ENCODE measurements at places on chromosomes 7 and 10.

GRCh38 chr10:62188021-62188616 is 80.5 kb downstream of the RTKN2 start:
- no peak for DNase-seq

- no peak for DNase-seq
Observed at GRCh38 chr7:156549636-156550035, 90.9 kb upstream of the RNF32 start.

GRCh38 chr7:136687693-136688322 is 180.6 kb upstream of the CHRM2 start:
- no peak for DNase-seq

DNA sequence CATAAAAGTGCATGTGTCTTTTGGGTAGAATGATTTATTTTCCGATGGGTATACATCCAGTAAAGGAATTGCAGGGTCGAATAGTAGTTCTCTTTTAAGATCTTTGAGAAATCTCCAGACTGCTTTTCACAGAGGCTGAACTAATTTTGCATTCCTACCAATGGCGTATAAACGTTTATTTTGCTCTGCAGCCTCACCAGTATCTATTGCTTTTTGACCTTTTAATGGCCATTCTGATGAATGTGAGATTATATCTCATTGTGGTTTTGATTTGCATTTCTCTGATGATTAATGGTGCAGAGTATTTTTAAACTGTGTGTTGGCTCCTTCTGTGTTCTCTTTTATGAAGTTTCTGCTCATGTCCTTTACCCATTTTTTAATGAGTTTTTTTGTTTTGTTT is 1020.1 kb downstream of the NXPH1 start:
- DNase-seq, result no peak

DNA sequence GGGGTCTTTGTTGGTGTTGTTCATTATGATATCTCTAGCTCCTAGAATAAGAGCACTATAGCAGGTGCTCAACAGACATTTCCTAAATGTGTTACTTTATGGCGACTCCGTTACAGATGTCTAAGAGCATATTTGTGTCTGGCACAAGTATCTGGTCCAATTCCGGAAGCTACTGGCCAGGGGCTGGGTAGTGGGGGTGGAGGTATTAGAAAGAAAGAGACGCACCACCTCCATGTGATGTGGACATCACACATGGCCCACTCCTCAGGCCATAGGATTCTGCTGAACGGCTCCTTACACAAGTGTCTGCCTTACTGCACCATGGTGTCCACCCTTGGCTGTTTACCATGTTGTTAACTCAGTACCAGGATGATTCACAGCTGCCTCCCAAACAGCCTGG is 296.8 kb upstream of the MKI67 start:
- no peak for DNase-seq

- DNase-seq, result no peak
Observed at GRCh38 chr7:95601316-95601715, 5.0 kb upstream of the PDK4 start.

DNA sequence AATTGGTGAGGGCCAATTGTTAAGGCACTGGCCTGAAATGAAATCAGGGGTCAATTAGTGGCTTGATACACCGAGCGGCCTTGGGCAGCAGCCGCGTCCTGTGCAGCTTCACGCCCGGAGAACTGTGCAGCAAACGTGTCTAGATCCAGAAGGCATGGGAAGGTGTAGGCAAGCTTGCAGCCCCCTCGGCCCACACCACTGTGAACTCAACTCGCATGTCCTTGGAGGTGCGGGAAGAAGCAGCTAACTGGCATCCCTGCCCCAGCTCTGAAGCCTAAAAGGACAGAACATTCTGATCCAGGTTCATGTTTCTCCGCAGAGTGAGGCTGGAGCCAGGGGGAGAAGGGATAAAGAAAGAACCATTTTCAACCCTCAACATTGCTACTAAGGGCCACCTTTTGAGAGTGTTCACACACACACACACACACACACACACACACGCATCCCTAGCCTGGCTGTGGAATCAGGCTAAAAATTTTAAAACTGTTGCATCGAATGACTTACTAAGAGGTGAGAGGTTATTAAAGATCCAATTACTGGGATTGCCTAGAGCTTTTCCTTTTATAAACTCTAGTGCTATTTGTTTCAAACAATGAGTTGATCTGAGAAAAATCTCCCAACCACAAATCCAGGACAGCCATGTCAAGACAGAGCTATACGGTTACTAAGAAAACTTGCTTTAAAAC is 104.0 kb downstream of the PARP12 start:
- no peak for DNase-seq

GRCh38 chr10:88205842-88206446 is 342.5 kb downstream of the PTEN start:
- DNase-seq, result no peak

DNA sequence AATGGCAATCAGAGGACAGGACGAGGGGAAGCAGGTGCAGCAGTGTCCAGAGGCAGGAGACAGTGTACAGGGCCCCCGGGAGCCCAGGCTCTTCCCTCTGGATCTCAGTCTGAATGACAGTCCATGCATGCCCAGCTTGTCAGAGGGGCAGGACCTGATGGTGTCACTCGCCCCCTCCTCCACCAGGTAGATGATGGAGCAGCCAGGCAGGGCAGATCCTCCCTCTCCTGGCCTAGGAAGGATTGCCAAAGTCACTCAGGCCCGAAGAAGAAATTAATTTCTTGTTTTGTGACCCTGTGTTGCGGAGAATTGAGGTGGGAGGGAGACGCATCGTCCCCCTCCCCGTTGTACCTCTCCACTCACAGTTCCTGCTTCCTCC is 4.0 kb downstream of the VSTM4 start:
- no peak for DNase-seq

GRCh38 chr10:5609952-5610616 is 56.3 kb downstream of the ASB13 start:
- no peak for DNase-seq

DNA sequence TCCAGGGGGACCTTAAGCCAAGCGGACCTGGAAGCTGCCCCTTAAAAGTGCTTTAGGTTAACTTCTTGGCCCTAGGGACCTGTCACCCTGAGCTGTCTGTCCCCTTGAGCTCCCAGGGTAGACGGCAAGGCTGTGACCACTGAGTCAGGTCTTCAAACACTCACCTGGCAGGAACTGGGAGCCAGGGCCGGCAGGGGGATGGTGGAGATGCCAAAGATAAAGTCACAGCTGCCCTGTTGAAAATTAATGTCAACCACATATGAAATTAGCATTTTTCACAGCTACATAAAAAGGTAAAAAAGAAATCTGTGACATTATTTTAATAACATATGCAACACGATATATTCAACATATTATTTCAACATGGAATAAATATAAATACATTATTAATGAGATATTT is 271.0 kb downstream of the GFRA1 start:
- DNase-seq, result no peak

DNA sequence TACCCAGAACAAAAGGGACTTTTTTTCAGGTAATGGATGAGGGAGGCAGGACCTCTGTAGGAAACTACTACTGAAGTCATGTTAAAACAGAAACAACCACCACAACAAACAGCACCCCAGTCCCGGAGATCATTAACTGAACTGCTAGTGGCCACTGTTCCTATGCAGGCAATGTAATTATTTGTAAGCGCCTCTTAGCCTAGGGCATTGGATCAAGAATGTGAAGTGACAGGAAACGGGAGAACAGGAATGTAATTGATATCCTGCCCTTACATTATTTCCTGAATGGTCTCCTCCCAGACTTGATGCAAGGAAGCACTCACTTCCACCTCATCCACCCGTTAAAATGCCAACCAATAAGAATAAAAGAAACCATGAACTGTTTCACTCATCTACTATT is 16.7 kb upstream of the GAD2 start:
- no peak for DNase-seq

GRCh38 chr7:90312745-90313144 is 8.4 kb downstream of the FAM237B start:
- no peak for DNase-seq

DNA sequence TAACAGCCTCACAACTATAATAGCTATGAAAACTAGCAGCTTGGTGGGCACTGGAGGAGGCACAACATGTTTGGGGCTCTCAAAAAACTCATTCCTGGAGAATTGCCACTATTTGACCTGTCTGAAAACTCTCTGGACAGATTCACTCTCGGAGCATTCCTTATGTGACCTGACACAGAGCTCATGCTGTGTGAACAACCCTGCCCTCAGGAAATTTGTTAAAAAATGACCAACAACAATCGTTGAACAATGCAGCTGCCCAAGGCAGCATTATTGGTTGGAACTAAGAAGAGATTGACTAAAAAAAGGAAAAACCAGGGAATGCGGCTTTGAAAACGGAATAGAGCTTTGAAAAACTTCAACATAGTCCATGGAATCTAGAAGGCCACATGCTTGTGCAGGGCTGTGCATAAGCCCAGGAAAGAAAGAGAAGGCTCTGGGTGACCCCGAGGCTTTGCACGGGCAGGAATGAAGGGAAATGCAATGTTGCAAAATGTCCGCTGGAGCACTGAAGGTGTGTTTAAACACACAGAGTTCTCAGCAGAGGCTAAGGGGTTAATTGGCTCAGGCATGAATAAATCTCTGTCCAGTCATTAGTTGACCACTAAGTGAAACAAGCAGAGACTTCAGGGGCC is 52.8 kb downstream of the NAMPT start:
- DNase-seq, result no peak

GRCh38 chr10:132383751-132384196 is 13.2 kb upstream of the PWWP2B start:
- DNase-seq, result no peak

DNA sequence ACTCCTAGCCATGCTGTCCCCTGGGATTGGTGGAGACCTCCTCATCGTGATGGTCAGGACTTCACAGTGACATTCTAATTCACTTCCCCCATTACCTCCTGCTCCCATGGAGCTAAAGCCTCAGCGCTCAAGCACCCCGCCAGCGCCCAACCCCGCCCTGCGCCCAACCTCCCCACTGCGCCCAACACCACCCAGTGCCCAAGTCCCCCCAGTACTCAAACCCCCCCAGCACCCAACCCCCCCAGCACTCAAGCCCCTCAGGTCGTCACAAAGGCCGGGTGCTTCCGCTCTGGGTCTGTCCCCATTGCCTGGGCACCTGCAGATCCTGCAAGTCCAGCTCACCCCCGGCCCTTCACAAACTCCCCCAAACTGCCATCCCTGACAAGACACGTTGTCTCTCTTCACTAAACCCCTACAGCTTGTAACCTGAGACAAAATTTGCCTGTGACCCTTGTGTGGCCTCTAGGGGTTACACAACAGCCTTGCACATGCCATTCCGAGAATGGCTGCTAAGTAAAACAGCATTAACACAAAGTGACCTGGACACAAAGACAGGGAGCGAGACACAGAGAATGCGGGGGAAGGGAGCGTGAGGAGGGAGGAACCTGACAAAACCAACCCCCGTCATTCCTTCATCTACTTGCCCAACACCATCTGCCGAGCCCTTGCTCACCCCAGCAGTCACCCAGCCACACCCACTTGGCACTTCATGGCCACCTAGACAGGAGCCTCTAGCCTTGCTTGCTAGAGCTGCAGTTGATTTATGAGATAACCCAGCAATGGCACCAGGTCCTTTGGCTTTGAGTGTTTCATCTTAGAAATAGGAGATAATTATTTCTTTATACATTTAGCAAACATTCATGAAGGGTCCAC is 107.8 kb downstream of the ADARB2 start:
- no peak for DNase-seq

DNA sequence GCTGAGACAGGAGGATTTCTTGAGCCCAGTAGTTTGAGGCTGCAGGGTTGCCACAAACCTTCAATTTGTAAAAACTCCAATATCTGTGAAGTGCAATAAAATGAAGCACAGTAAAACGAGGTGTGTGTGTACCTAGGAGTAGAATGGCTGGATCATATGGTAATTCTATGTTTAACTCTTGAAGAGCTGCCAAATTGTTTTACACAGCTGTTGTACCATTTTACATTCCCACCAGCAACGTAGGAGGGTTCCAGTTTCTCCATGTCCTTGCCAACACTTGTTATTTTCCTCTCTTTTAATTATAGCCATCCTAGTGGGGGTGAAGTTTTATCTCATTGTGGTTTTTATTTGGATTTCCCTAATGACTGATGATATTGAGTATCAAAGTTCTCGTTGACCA is 16.2 kb downstream of the PLEKHA1 start:
- DNase-seq, result no peak

GRCh38 chr7:2537981-2538851 is 17.1 kb downstream of the BRAT1 start:
- DNase-seq, result no peak

- no peak for DNase-seq
Observed at GRCh38 chr7:135710417-135711138, 17.4 kb downstream of the SLC13A4 start.

DNA sequence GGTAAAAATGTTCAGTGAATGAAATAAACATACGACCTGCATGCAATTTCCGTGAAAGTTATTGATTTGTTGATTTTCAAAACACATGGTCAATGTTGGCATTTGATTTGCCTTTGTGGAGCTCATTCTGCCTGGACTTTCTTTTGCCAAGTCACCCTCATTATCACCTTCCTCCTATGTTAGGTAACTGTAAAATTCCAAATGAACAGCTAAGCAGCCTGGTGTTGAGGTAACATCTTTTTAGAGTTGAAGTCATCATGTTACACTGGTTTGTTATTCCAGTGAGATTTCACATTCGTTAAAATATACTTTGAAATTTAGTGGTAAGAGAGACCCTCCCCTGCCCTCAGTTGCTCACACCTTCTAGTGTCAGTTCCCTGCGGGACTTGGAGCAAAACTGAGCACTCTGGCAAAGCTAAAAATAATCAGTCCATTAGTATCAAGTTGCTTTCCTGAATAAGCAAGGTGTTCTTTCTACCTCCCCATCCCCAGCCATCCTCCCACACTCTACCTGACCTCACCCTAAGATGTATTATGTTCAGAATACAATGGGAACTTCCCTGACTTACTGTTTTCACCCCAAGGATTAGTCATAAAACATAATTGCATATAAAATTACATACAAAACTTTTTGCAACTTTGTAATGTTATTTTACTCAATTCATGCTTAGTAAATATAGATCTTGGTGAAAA is 283.3 kb upstream of the SEMA3A start:
- no peak for DNase-seq

DNA sequence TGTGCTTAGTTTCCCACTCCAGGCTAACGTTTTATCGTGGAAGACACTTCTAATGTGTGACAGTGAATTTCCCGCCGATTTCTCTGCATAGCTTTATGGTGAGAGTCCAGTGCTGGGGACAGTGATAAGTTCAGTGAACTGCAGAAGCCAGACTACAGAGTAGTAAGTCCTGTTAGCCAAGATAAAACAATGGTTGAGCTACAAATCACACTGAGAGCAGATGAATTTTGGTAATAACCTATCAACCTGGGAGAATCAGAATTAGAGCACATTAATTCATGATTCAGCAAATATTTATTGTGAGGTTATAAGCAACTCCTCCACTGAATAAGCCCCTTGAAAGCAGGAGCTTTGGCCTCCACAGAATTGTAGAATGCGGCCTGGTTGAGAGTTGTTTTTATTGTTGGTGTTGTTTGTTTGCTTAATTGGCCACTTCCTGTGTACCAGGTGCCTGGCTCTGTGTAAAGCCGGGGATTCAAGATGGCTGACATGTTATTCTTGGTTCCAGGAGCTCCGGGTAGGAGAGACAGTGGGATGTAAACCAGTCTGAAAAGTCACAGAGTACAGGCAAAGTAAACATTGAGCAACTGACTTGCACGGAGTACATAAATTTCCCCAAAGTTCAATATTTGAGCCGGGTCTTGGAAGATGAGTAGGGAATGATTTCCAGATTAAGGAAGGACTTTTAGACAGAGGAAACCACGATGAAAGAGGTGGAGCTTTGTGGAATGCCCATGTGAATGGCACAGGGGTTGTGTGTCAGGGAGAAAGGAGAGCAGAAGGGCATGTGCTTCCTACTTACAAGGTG is 112.7 kb downstream of the SNX10 start:
- DNase-seq, result no peak

GRCh38 chr10:102401735-102402511 is 6.4 kb downstream of the NFKB2 start:
- DNase-seq, result no peak
